Left forelimb (tissue), 1 donor: ENCODE measurements at places on chromosomes 11 and 22.

DNA sequence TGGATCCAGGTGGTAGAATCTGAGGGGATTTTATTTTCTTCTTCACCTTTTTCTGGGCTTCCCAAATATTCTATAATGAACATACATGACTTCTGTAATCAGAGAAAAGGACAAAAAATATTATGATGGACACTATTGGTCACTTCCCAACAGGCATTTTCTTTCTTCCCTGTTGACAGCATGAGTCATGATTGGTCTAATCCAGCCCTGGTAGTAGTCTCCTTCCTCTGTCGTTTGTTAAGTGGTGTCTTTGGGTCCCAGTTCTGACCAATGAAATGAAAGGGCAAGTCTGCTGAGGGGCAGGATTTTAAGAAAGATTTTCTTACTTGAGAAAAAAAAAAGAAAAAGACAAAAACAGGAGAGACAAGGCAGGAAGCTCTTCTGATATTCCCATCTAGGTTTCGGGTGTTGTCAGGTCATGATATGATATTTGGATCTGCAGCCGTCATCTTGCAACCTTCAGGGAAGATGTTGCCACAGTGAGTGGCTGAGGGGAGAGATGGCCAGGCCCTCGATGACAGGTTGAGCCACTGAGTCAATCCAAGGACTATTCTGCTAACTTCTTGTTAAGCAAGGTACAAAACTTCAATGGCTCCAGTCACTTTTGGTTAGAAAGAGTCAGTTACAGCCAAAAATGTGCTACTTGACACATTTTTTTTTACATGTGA lies 23.3 kb upstream of the PLEKHB1 start:
- no peak for DNase-seq

DNA sequence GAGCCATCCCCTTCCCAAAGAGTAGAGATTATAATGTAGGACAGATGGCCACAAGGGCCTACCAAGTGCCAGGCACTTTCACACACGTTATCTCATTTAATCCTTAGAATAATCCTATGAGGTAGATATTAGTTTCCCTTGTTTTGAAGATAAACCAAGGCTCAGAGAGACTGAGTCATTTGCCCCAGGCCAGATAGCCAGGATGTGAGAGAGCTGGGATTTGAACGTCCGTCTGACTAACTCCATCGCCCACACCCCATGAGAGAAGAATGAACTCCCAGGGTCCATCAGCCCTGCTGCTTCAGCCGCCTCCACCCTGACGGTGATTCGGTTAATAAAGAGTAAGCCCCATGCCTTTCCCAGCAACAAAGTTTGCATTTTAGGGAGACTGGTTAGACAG lies 10.7 kb downstream of the PRG3 start:
- DNase-seq = no peak

- DNase-seq = no peak
These were observed 61.0 kb downstream of the CYTH4 start for GRCh38 chr22:37343348-37343747.

GRCh38 chr22:18996376-18996900 lies 60.3 kb upstream of the PRODH start:
- no peak for DNase-seq
